HAP-1 (cell line): ENCODE measurements at places on chromosomes 3 and 15.

DNA sequence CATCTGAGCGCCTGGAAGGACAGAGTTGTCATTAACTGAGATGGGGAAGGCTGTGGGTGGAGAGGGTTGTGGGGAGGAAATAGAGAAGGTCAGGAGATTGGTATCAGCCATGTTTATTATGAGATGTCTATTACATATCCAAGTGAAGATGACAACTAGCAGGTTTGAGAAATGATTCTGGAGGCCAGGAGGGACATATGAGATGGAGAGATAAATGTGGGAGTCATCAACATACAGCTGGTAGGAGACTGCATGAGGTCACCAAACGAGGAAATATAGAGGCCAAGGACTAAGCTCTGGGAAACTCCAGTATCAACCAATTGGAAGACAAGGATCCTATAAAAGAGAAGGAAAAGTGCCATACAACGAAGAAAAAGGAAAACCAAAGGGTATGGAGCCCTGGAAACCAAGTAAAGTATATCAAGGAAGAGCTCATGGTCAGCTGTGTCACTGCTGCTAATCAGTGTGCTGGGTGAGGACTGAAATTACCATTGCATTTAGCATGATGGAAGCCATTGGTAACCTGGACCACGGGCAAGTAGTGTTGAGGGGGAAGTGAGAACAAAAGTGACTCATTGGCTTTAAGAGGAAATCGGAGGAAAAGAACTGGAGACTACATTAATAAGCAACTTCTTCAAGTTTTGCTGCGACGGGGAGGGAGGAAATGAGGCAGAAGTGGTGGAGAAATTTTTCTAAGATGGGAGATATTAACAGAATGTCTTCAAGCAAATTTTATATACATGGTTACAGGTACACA is 14.0 kb upstream of the UACA start:
- DNase-seq = no peak

DNA sequence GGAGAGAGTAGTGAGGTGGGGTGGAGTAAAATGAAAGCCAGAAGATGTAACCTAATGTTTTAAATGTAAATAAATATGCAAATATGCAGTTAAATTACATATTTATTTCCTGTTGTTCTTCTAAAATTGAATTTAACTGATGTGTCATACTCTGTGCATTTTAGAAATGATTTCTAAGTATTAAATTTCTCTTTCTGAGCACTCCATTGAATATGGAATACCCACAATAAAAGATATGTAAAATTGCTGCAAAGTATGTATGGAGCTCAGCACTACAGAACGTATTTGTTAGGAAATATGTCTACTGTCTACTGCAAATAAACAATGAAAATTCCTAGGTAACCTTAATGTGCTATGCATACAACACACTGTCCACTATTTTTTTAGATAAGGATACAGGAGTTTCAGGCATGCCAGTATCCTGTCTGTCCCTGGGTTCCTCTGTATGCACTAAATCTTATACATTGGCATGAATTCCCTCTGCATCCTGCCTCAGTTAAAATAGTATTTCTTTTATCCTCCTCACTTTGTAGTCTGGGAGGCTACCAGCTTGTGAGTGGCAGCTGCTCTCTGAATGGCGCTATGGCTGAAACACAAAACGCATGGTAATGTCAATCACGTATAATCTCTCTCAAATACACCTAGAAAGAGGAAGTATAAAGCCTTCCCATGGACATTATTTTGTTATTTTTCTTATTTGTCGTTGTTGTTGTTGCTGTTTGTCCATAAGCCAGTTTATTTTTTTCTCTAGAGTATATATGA is 579.5 kb downstream of the PYDC2 start:
- no peak for DNase-seq

DNA sequence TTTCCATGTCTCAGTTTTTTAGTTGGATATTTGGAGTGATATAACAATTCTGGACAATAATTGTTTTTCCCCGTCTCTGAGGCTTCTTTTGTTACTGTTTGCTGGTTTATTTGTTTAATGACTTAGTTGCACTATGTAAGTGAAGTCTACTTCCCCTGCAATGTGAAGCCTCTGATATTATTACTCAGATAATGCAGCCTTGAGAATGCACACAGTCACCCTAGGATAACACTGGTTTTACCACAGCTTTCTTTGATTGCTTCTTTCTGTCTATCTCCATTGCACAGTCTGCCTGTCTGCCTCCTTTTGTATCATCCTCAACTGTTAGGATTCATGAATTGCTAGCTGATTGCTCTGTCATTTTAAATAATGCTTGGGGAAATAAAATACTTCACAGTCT is 208.7 kb upstream of the ROBO1 start:
- no peak for DNase-seq

- DNase-seq = no peak
Observed at GRCh38 chr3:174382878-174383277, 476.3 kb upstream of the NAALADL2 start.

DNA sequence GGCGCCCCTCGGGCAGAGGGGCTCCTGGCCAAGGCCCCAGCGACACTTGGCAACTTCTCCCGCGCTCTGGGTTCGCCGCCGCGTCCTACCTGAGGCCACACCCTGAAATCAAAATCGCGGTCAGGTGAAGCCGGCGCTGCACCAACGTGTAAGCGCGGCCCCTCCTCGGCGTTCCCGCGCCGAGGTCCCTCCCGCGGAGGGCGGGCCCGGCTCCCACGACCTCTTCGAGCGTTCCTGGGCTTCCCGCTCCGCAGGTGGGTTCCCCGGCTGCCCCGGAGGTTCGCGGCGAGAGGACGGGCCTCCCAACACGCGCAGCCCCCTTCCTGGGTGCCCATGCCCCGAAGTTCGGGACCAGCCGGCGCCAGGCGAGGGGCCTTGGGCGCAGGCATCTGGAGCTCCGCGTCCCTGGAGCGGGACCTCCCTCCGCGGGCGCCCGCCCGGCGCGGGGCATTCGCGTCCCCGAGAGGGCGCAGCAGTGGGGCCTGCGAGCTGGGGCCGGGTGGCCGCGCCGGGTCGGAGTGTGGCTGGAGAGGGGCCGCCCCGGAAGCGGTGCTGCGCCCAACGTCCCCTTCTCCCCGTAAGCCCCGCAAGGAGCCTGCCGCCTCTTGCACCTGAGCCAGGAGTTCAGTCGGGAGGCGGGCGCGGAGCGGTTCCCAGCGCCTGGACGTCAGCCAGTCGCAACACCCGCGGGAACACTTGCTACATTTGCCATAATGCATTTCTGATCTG is 13.7 kb downstream of the PAK6 start:
- no peak for DNase-seq

DNA sequence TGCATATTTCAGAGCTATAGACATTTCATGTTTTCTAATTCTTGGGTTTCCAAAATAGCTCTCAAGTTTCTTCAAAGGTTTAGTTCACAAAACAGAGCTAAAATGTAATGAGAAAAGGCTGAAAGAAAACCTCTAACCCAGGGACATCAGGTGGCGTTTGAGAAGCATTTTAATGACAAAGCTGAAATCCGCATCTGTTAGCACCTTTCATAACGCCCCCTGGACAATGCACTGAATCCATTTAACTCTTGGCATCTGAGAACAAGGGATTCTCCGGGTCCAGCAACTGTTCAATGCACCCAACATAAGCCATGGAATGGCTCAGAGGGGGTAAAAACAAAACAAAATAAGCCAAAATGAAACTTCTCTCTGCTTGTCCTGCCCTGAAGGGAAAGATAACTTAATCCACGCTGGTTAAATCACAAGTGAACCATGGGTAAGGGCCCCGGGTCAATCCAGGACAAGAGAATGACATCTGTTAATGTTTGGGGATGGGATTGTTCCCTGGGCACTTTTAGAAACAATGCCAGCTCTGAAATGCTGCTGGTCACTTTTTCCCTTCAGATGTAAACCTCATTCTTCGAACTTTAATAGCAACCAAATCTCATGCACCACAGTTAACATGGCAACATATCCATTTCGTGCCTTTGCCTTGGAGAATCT is 466.2 kb upstream of the ADAMTS9 start:
- DNase-seq = peak; percentile 74

GRCh38 chr3:124686028-124686670 is 44.1 kb upstream of the UMPS start:
- DNase-seq = no peak

DNA sequence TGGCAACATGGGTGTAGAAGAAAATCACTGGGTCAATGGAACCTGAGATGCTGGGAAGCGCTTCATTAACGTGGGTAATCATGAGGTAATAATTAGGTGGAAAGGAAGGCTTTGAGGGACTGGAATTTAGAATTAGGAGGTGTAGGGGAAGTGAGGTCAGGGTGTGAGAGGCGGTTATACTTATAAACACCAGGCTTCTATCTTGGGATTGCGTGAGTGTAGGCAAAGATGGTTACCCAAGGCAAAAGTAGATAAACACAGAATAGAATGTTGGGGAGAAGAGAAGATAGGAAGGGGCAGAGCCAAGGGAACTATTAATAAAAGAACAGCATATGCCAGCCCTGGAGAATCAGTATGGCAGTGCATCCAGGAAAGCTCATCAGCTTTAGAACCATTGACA is 3.3 kb upstream of the AQP9 start:
- no peak for DNase-seq
